ENCODE measurements at places on chromosomes 4 and X. TPM values are rescaled to one million over a fixed set of nuclear protein-coding genes. Genes with fewer than 3 reads are reported as not detected.
A peak's percentile ranks its signal among the peaks of the same experiment; 100 is the strongest.

CLGN gene
- not detected for total RNA-seq

AKAP4 gene
- total RNA-seq = not detected

SSX3 gene
- total RNA-seq = not detected

GPC3 gene
- 0.59 TPM for total RNA-seq

COX7B2 gene
- total RNA-seq = not detected

GNRHR gene
- not detected for total RNA-seq

RTL5 gene
- total RNA-seq = 1.1 TPM

SCLT1 gene
- total RNA-seq = 21.8 TPM

KDR gene
- not detected for total RNA-seq

GAR1 gene
- total RNA-seq = 9.6 TPM

- H3K27me3 ChIP-seq = no peaks in the 10 kb centered on the region
- no peak for DNase-seq
- no peak overlapping the region for H3K4me3 ChIP-seq
- no peaks in the 10 kb centered on the region for H3K4me1 ChIP-seq
- no peak overlapping the region for H3K27ac ChIP-seq
Measured at GRCh38 chrX:143964549-143964948, 80.7 kb downstream of the UBE2NL start.

- H3K27me3 ChIP-seq = no peaks in the 10 kb centered on the region
- H3K4me3 ChIP-seq = no peak overlapping the region
Measured at GRCh38 chrX:148422526-148422925, 77.9 kb upstream of the AFF2 start.

DNA sequence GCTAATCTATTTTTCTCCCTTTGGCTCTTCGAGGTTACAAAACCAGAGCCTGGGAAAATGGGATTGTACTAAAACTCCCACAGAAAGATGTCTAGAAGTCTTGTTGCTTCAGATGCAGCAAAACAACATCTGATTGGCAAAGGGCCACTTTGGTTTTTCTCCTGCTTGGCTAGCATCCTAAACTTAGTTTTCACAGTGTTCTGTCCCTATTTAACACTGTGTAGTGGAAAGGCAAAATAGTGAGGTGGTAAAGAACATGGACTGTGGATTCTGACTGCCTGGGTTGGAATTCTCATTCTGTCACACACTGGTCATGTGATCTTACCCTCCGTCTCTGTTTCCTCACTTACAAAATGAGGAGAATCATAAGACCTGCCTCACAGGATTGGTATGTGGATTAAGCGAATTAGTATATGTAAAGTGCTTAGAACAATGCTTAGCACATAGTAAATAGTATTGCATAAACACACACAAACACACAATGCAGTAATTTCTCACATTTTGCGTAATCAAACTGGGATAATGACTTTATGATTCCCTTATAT is 23.5 kb downstream of the TIGD2 start:
- no peaks in the 10 kb centered on the region for H3K36me3 ChIP-seq
- H3K4me3 ChIP-seq = no peak overlapping the region
- no peaks in the 10 kb centered on the region for H3K27me3 ChIP-seq
- no peak for DNase-seq
- no peak overlapping the region for H3K27ac ChIP-seq

GRCh38 chr4:26912069-26912468 is 51.4 kb downstream of the STIM2 start:
- no peak overlapping the region for H3K4me3 ChIP-seq
- DNase-seq = no peak
- no peaks in the 10 kb centered on the region for H3K27me3 ChIP-seq
- H3K27ac ChIP-seq = no peak overlapping the region
- H3K4me1 ChIP-seq = peaks cover 14% of the 10 kb centered on the region
- no peaks in the 10 kb centered on the region for H3K36me3 ChIP-seq

- H3K27me3 ChIP-seq = no peaks in the 10 kb centered on the region
- H3K4me3 ChIP-seq = no peak overlapping the region
- no peak for DNase-seq
- no peaks in the 10 kb centered on the region for H3K4me1 ChIP-seq
- H3K27ac ChIP-seq = no peak overlapping the region
Measured at GRCh38 chr4:53511014-53511413, 80.3 kb downstream of the LNX1 start.

GRCh38 chr4:40600850-40601249 is 28.8 kb downstream of the RBM47 start:
- H3K36me3 ChIP-seq = no peaks in the 10 kb centered on the region
- H3K4me1 ChIP-seq = no peaks in the 10 kb centered on the region
- H3K4me3 ChIP-seq = no peak overlapping the region
- DNase-seq = no peak
- no peak overlapping the region for H3K27ac ChIP-seq

- peaks cover 33% of the 10 kb centered on the region for H3K4me1 ChIP-seq
- H3K36me3 ChIP-seq = peaks cover 10% of the 10 kb centered on the region
- no peak overlapping the region for H3K4me3 ChIP-seq
- H3K27ac ChIP-seq = peak overlapping the region; percentile 38
- H3K27me3 ChIP-seq = no peaks in the 10 kb centered on the region
- DNase-seq = no peak
Measured at GRCh38 chr4:71006203-71006907, 12.9 kb downstream of the DCK start.

- H3K4me1 ChIP-seq = no peaks in the 10 kb centered on the region
- H3K27me3 ChIP-seq = no peaks in the 10 kb centered on the region
- H3K4me3 ChIP-seq = no peak overlapping the region
- H3K27ac ChIP-seq = no peak overlapping the region
- H3K36me3 ChIP-seq = no peaks in the 10 kb centered on the region
- no peak for DNase-seq
Measured at GRCh38 chr4:126775485-126776106, 857.2 kb upstream of the INTU start.

- H3K36me3 ChIP-seq = no peaks in the 10 kb centered on the region
- no peak overlapping the region for H3K4me3 ChIP-seq
- peaks cover 8% of the 10 kb centered on the region for H3K4me1 ChIP-seq
Measured at GRCh38 chrX:54048412-54048811, 4.1 kb upstream of the PHF8 start.

- no peak overlapping the region for H3K27ac ChIP-seq
- H3K36me3 ChIP-seq = no peaks in the 10 kb centered on the region
Measured at GRCh38 chr4:67236788-67237187, 308.5 kb downstream of the CENPC start.

DNA sequence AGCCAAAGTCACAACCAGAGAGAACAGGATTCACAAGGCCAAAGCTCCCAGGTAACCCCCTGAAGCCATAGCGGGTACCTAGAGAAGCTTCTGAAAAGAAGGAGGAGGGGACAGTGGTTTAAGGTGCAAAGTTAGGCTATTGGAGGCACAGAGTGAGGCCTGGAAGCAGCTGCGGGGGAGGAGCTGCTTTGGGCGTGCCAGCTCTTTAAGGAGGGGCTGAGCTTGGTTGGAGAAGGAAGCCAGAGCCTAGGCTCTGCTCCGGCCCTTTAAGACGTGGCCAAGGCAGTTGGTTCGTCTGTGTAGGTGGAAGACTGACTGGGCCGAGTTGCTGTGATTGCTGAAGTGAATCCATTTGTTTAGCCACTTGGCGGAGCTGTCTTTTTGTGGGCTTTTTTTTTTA is 1.5 kb downstream of the KLF8 start:
- H3K4me3 ChIP-seq = peak overlapping the region; percentile 61
- peak; percentile 17 for DNase-seq
- H3K36me3 ChIP-seq = no peaks in the 10 kb centered on the region
- peaks cover 22% of the 10 kb centered on the region for H3K4me1 ChIP-seq
- no peak overlapping the region for H3K27ac ChIP-seq

- H3K4me3 ChIP-seq = peak overlapping the region; percentile 63
- peaks cover 9% of the 10 kb centered on the region for H3K4me1 ChIP-seq
- H3K27me3 ChIP-seq = no peaks in the 10 kb centered on the region
- peak overlapping the region; percentile 69 for H3K27ac ChIP-seq
Measured at GRCh38 chrX:101931136-101931487, 715 bp downstream of the ZMAT1 start.

- H3K36me3 ChIP-seq = no peaks in the 10 kb centered on the region
- H3K4me1 ChIP-seq = no peaks in the 10 kb centered on the region
- no peak overlapping the region for H3K4me3 ChIP-seq
- H3K27ac ChIP-seq = no peak overlapping the region
- H3K27me3 ChIP-seq = no peaks in the 10 kb centered on the region
Measured at GRCh38 chrX:50952406-50952805, 41.9 kb downstream of the BMP15 start.

- H3K27me3 ChIP-seq = no peaks in the 10 kb centered on the region
- H3K4me1 ChIP-seq = no peaks in the 10 kb centered on the region
- H3K27ac ChIP-seq = no peak overlapping the region
- no peak for DNase-seq
- H3K4me3 ChIP-seq = no peak overlapping the region
Measured at GRCh38 chrX:132602701-132603100, 113.9 kb upstream of the MBNL3 start.

GRCh38 chr4:163492951-163493504 is 1.5 kb upstream of the TMA16 start:
- no peaks in the 10 kb centered on the region for H3K36me3 ChIP-seq
- no peak overlapping the region for H3K27ac ChIP-seq
- no peak for DNase-seq

DNA sequence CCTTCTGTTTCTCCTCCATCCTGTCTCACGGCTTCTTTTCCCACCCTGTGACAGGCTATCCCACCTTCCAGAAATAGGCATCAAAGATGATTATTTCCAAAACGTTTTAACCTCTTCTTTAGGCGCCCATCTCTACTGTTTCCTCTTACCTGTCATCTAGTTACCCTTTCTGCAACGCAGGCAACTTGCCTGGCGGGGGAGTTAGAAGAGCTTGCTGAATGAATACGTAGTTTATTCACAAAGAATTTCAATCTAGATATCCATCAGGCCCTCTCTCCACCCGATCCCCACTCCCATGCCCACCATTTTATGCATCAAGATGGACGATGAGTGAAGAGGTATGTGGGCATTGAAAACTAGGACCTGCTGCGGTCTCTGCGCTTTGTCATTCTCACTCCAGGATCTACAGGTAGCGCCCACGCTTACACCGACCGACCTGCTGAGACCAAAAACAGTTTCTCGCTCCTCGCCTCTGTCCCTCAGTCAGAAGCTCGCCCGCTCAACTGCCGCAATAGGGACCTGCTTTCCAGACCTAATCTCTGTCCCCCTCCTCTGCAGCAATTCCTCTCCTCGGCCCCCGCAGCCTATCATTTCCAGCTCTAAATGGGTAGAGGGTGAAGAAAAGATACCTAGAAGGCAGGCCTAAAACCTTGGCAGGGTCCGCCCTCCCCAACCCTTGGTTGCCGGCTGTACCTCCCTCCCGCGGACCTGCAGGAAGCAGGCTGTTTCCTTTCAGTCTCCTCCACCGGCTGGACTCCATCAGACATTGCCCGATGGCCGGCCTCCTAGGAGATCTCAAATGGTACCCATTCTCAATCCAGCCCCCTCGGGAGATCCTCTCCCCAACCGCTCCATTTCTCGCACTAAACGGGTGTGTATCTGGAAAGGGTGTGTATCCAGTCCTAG is 624 bp downstream of the BEX5 start:
- no peak overlapping the region for H3K27ac ChIP-seq
- H3K4me3 ChIP-seq = peak overlapping the region; percentile 74
- no peaks in the 10 kb centered on the region for H3K27me3 ChIP-seq
- peaks cover 12% of the 10 kb centered on the region for H3K4me1 ChIP-seq

DNA sequence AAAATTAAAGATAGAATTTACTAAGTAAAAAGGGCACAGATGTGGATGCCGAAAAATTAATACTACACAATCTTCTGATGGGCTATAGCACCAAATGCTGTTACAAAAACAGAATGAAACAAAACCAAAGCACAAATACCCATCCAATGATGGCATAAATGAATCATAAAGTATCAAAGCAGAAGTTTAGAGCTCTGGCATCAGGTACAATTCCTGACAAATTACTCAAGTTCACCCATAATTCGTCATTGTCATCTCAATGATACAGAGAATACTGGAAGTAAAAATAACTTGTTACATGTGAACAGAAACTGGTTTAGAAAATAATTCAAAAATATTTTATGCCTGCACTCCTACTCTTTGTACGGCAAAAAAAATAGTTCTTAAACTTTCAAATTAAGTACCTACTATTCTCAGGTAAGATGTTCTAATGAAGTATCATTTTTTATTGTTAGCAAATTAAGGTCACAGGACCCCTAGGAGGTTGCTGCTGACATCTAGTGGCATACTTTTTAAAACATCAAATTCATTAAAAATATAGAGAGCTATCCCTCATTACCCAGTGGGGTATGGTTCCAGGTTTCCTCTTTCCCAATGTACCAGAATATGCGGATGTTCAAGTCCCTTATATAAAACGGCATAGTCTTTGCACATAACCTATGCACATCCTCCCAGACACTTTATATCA is 126.1 kb downstream of the INPP4B start:
- no peak overlapping the region for H3K27ac ChIP-seq
- H3K4me1 ChIP-seq = peaks cover 8% of the 10 kb centered on the region
- H3K36me3 ChIP-seq = no peaks in the 10 kb centered on the region
- H3K27me3 ChIP-seq = no peaks in the 10 kb centered on the region

- H3K4me3 ChIP-seq = no peak overlapping the region
- no peaks in the 10 kb centered on the region for H3K27me3 ChIP-seq
- H3K36me3 ChIP-seq = no peaks in the 10 kb centered on the region
Measured at GRCh38 chr4:117324851-117325491, 239.6 kb upstream of the TRAM1L1 start.

DNA sequence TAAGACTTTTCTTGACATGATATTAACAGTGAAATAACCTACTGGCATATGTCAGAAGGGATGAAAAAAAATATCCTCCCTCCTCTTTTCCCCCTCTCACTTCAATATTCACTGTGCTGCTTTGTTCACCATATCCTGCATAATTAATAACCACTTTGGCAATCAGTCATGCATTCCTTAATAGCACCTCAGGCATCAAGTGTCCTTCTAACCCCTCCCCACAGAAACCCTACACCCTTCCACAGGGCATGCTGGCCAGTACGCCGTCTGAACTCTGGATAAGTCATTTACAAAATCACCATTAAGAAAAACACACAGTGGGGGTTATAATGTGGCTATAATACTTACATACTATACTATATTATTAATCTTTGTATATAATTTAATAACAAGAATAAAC is 165.9 kb downstream of the PDGFC start:
- no peak for DNase-seq
- no peaks in the 10 kb centered on the region for H3K27me3 ChIP-seq
- H3K27ac ChIP-seq = no peak overlapping the region
- H3K4me3 ChIP-seq = no peak overlapping the region

DNA sequence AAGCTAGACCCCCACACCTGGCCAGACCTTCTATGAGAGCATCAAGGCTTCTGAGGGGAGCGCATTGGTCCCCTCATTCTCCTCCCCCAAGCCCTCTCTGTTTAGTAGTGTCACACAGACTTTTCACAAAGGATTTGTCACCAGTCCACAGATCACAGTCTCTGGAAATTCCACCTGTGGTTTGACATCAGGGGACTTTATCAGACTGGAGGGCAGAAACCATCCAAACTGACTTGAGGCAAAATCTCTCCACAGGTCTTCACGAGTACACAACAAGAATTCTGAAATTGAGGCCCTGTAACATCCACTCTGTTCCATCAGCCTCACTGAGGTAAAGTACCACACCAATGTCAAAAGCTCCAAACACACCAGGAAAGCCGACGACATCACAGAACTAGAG is 112.5 kb downstream of the SH3KBP1 start:
- H3K27ac ChIP-seq = peak overlapping the region; percentile 29
- peaks cover 71% of the 10 kb centered on the region for H3K4me1 ChIP-seq
- no peaks in the 10 kb centered on the region for H3K27me3 ChIP-seq
- peaks cover 2% of the 10 kb centered on the region for H3K36me3 ChIP-seq

GRCh38 chrX:118760025-118760424 is 32.6 kb downstream of the IL13RA1 start:
- no peak overlapping the region for H3K27ac ChIP-seq
- H3K4me3 ChIP-seq = no peak overlapping the region
- H3K27me3 ChIP-seq = no peaks in the 10 kb centered on the region
- DNase-seq = no peak

- no peaks in the 10 kb centered on the region for H3K4me1 ChIP-seq
- no peak overlapping the region for H3K27ac ChIP-seq
- DNase-seq = peak; percentile 19
Measured at GRCh38 chrX:56281789-56282188, 49.6 kb downstream of the KLF8 start.

GRCh38 chr4:8353912-8354453 is 84.4 kb downstream of the HTRA3 start:
- no peak overlapping the region for H3K4me3 ChIP-seq
- H3K4me1 ChIP-seq = no peaks in the 10 kb centered on the region
- H3K27ac ChIP-seq = no peak overlapping the region

Measured in CD4-positive, alpha-beta T cell (primary cell).